Ureter (tissue), 1 donor: ENCODE measurements at places on chromosomes 2 and 18. TPM values are rescaled to one million over a fixed set of nuclear protein-coding genes. Genes with fewer than 3 reads are reported as not detected.

Gene DUSP11
- total RNA-seq = 25.7 TPM

Gene C2orf66
- 1.0 TPM for total RNA-seq

GRCh38 chr2:120884472-120885290 is 149.0 kb downstream of the GLI2 start:
- no peak for DNase-seq

Gene ANKRD36B
- 25.3 TPM for total RNA-seq

DNA sequence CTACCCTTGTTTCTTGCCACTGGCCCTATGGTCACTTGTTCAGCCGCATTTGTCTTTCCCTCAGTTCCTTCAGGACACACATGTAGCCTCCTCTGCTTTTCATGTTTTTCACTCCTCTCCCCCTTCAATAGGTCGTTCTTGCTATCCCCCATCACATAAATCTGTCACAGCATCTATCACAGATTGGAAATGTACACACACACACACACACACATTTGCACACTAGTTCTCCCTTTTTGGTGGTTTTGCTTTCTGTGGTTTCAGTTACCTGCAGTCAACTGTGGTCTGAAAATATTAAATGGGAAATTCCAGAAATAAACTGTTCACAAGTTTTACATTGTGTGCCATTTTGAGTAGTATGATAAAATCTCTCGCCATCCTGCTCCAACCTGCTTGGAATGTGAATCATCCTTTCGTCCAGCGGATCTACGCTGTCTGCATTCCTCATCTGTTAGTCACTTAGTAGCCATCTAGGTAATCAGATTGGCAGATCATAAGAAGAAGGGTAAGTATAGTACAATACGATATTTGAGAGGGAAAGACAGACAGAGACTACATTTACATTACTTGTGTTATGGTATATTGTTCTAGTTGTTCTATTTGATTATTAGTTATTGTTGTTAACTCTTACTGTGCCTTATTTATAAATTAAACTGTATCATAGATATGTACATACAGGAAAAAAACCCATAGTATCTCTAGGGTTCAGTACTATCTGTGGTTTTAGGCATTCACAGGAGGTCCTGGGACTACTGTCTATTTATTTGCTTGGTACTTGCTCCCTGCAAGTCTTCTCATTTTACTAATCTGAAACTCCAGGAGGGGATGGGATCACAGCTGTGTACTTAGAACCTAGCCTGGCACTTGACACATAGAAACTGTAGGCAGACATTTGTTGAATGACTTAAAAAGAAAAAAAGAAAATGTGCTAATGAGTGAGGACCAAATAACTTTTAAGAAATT is 86.1 kb upstream of the PNPT1 start:
- peak; percentile 49 for DNase-seq

Gene MBD5
- 82.4 TPM for total RNA-seq

- DNase-seq = no peak
These were observed 92.7 kb downstream of the XRCC5 start for GRCh38 chr2:216201692-216202306.

Gene LGALSL
- total RNA-seq = 10.0 TPM

DNA sequence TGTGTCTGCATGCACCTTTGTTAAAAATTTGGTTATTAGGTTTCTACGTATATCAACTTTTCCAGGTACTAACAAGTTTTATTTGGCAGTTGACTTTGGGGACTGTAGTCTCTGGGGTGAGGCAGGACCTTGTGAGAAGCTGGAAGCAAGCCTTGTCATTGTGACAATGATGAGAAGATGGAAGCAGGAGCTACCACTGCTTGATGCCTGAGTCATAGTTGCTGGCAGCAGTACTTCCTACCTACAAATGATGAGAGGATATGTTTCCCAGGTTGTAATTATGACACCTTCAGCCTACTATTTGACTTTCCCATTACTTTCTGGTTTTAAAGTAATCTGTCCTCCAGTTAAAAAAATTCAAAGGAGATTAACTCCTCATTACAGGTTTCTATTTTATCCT is 516.3 kb downstream of the NRXN1 start:
- DNase-seq = no peak

- no peak for DNase-seq
These were observed 291.8 kb upstream of the CHAC2 start for GRCh38 chr2:53475766-53476165.
